ENCODE measurements at places on chromosomes 16 and 17.

- no peak for DNase-seq
These were observed 52.7 kb upstream of the TNRC6C start for GRCh38 chr17:77905766-77906165.

GRCh38 chr17:12545877-12546513 lies 119.7 kb upstream of the MYOCD start:
- DNase-seq: no peak

DNA sequence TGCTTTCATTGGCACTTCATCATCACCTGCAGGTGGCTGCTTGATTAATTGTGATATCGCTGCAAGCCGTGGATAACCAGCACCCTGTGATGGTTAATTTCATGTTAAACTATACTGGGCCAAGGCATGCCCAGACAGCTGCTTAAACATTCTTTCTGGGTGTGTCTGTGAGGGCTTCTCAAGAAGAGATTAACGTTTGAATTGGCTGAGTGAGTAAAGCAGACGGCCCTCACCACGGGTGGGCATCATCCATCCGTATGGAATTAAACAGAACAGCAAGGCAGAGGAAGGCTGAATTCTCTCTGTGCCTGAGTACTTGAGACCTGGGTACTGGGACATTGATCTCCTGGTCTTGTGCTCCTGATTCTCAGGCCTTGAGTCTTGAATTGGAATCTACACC lies 7.1 kb upstream of the ZNF213 start:
- DNase-seq: no peak

- DNase-seq: no peak
These were observed 23.3 kb upstream of the SLC5A10 start for GRCh38 chr17:18928628-18929125.

DNA sequence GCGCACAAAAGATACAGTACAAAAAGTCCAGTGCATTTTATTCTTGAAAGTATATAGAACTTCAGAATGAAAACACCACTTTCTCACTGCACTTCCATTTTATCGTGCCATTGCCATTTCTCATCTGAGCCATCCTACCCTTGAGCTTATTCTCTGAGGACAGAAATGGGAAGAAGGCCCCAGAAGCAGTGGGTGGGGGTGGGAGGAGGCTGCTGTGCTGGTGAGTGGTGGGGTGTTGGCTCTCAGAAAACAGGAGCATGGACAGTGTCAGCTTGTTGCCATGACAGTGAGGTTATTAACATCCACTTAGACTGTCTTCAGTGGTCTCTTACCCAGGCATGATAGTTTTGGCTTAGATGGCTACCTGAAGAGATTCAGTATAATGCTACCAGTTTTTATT lies 4.5 kb downstream of the ATMIN start:
- DNase-seq: no peak

- DNase-seq: no peak
These were observed 4.5 kb downstream of the ZNF652 start for GRCh38 chr17:49357516-49357915.

GRCh38 chr16:83212301-83212841 lies 585.6 kb downstream of the CDH13 start:
- no peak for DNase-seq

- DNase-seq: no peak
These were observed 13.7 kb upstream of the TMEM132E start for GRCh38 chr17:34565713-34566112.

DNA sequence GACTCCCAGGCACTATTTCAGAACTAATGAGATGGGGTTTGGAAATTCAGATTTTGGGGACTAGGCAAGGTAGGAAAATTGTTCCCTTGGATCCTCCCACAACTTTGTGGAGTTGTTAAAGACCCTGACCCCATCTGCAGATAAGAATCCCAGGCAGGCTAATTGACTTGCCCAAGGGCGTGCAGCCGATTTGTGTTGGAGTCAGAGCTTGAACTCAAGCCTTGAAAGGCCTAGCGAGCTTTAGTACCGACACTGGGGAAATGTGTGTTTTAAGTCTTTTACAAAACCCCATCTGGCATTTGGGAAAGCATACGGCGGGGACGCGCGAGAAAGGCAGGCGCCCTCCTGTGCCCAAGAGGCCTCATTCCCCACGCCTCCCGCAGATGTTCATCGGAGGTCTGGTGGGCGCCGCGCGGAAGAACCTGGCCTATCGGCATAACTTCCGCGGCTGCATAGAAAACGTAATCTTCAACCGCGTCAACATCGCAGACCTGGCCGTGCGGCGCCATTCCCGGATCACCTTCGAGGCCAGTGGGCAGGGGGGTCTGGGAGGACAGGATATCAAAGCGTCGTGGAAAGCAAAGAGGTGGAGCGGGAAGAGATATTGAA lies 4.3 kb downstream of the CNTNAP1 start:
- no peak for DNase-seq
